ENCODE measurements at places on chromosomes 2 and 18.

GRCh38 chr2:151478011-151478410 lies 68.3 kb downstream of the RIF1 start:
- no peak for DNase-seq

- no peak for DNase-seq
These were observed 17.0 kb downstream of the SLC9A2 start for GRCh38 chr2:102636283-102636907.

DNA sequence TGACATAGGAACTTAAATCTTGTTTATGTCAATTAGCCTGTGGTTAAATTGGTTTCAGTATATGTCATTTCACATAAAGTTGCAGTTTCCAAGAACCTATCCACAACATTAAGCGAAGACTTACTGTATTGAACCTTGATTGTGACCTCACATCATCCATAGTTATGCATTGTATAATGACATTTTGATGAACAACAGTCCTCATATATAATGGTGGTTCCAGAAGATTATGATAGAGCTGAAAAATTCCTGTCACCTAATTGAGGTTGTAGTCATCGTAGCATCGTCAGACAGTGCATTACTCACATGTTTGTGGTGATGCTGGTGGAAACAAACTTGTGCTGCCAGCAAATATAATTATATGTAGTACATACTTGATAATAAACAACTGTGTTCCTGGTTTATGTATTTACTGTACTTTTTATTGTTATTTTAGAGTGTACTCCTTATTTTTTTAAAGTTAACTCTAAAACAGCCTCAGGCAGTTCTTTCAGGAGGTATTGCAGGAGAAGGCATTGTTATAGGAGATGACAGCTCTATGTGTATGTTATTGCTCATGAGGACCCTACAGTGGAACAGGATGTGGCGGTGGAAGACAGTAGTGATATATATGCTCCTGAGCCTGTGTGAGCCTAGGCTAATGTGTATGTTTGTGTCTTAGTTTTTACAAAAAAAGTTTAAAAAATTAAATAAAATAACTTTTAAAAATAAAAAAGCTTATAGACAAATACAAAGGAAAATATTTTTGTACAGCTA lies 56.6 kb downstream of the UBE2E3 start:
- DNase-seq: peak; percentile 9

GRCh38 chr2:163493359-163494298 lies 242.2 kb downstream of the FIGN start:
- DNase-seq: no peak
